ENCODE measurements at places on chromosomes 16 and 17.

GRCh38 chr16:73140929-73141328 is 93.0 kb upstream of the ZFHX3 start:
- DNase-seq, result no peak

GRCh38 chr17:56144223-56144622 is 9.1 kb upstream of the ANKFN1 start:
- DNase-seq, result no peak

GRCh38 chr17:57842280-57842679 is 7.6 kb downstream of the MRPS23 start:
- no peak for DNase-seq

DNA sequence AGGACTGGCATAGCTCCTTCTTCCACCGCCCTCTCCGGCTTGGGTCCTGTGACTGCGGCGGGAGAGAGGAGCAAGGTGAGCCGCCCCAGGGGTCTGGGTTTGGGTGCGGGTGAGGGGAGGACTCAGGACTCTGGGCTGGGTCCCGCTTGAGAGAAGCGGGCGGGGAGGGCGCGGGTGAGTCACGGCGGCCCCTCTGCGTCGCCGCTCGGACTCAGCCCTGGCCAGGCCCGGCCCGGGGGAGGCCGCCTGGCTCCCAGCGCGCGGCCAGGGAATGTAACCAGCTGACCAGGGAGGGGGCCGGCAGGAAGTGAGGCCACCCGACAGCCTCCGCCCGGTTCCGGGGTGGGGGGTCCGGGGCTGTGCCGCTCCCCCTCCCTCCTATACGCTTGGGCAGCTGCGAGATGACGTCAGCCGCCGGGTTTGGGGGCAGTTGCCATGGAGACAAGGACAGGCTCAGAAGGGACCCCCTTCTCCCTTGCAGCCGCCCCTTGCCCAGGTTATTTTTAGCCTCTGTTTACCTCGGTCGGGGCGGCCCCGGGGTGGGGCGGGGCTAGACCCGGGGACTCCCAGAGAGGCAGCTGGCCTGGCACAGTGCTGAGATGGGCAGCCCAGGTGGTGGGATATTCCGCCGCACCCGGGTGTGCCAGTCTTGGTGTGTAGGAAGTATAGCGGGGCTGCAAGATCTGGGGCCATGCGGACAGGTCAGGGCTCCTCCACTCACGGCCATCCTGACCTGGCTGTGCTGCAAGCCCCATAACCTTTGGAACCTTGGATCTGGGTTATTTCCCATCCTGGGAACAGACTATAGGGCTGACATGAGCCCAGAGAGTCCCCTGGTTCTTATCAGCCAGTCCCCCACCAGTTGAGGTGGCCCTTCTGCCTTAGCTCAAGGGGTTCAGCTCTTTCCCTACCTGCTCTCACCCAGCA is 1.6 kb downstream of the RIPOR1 start:
- no peak for DNase-seq

DNA sequence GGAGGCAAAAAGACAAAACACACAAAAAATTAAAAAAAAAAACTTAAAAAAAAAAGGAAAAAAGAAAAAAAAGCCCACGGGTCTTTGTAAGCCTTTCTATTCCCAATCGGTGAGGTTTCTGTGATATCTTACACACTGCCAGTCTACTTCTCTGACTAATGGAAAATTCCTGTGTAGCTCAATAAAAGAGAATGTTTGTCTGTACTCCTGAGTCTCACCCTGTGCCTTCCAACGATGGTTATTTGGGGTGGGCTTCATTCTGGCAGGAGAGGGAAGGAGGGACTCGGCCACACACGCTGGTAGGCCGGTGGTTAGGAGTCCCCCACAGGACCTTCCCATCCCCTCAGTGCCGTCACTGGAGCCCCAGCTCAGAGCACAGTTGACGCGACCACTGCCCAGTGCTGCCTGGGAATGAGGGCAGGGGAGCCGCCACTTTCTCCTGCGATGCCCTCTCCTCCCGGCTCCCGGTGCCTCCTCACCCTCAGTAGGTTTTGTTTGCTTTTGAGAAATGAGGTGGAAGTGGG is 68.0 kb downstream of the AMFR start:
- no peak for DNase-seq

GRCh38 chr16:17299790-17300189 is 171.0 kb downstream of the XYLT1 start:
- DNase-seq, result no peak

GRCh38 chr17:18877104-18877645 is 19.2 kb downstream of the PRPSAP2 start:
- no peak for DNase-seq

- DNase-seq, result no peak
Measured at GRCh38 chr17:36741019-36741902, 139.9 kb downstream of the MRM1 start.

- no peak for DNase-seq
Measured at GRCh38 chr17:37661400-37662014, 18.3 kb upstream of the DDX52 start.

DNA sequence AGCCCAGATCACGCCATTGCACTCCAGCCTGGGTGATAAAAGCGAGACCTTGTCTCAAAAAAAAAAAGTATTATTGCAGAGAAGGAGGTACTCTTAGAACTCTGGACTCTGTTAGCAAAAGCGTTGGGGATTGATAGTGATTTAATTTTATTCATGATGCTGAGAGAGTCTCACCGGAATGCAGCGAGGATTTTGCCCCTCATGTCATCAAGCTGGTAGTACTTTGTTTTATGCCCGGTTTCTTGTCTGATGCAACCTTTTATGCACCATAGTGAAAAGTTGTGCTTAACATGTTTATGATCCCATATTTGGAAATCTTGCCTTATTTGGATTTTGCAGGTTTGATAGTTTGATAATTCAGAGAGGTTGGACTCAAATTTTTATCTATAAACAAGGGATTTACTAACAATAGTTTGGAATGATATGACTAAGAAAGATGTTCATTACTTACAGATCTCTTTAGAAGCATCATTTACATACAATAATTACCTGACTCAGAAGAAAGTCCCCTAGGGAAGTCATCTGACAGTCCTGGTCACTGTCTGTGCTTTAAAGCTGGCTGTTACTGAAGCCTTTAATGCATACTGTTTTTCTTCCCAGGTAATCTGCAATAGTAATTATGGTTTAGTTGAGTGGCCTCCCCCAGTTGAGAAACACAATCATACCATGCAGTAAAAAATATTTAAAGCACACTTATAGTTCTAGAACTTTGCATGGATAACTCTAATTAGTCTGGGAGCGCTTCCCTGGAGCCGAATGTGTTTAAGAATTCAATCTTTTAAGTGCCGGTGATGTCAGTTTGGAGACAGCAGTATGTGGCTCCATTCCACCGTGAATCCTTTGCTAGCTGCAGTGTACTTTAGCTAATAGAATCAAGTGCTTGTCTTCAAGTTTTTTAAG is 120.9 kb downstream of the PRKCA start:
- no peak for DNase-seq

- no peak for DNase-seq
Measured at GRCh38 chr17:54967621-54968261, 713 bp downstream of the COX11 start.

- DNase-seq, result no peak
Measured at GRCh38 chr17:28811651-28812090, 30.9 kb downstream of the FAM222B start.

DNA sequence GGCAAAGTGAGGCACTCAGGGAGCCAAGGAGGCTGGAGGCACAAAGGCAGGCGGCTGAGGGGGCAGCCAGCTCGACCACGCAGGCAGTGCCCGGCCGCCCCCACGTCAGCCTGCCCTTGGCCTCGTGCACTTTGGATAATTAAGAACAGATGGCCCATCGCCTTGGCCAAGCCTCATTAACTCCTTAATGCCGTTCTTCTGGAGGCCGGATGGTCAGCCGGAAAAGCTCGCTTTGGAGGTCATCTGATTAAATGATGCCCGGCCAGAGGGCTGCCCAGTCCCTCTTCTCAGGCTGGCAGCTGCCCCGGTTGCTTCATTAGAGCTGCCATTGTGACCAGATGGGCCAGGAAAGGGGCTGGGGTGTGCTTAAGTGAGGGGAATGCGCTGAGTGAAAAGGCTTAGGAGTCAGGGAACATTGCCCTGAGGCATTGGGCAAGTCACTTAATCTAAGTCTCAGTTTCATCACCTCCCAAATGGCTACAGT is 364.0 kb downstream of the NPIPA8 start:
- DNase-seq, result no peak

GRCh38 chr17:79951361-79952264 is 84.1 kb downstream of the TBC1D16 start:
- DNase-seq, result peak; percentile 56

GRCh38 chr17:45942284-45942683 is 47.9 kb downstream of the MAPT start:
- peak; percentile 67 for DNase-seq

GRCh38 chr17:38900978-38901656 is 24.3 kb upstream of the LASP1NB start:
- no peak for DNase-seq

- DNase-seq, result no peak
Measured at GRCh38 chr16:74029115-74029792, 267.4 kb upstream of the PSMD7 start.

DNA sequence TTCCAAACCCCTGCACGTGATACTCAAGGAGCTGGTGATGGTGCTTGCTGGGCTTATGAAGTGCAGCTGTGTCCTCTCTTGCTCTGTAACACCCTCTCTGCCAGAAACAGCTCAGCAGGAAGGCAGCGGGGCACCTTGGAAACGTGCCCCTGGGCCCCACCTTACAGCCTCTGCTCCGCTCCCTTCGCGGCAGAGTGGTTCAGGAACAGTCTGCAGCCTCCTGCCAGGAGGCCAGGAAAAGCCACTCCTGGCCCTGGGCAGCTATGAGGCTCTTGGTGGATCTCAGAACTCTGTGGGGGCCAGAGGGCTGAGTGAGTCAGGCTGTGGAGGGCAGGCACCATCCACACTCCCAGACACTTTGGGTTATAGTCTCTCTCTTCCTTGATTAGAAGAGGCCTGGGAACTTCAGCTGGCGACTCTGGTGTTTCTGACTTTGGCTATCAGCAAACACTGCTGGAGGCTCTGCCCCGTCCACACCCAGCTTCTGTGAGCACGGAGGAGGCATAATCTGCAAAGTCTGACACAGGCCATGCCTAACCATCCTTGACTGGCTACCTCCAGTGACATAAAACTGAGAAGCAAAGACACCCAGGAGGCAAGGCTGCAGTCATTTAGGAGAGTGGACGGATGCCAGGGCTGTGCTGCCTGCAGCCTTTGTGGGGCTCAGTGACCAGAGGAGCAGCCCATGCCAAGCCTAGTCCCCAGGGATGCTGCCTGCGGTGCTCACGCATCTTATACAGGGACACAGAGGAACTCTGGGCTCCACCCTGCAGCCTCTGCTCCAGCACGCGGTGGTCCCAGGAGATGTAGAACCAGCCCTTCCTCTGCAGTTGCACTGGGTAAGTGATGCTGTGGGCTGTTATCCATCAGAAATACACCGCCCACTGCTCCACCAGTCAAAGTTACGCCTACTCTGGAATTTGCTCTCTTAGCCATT is 65.3 kb downstream of the METRNL start:
- peak; percentile 46 for DNase-seq

- peak; percentile 19 for DNase-seq
Measured at GRCh38 chr17:83175119-83175821, 95.9 kb downstream of the METRNL start.

GRCh38 chr16:68077866-68078700 is 7.1 kb upstream of the NFATC3 start:
- no peak for DNase-seq

GRCh38 chr17:69335058-69335457 is 8.1 kb upstream of the ABCA5 start:
- no peak for DNase-seq

DNA sequence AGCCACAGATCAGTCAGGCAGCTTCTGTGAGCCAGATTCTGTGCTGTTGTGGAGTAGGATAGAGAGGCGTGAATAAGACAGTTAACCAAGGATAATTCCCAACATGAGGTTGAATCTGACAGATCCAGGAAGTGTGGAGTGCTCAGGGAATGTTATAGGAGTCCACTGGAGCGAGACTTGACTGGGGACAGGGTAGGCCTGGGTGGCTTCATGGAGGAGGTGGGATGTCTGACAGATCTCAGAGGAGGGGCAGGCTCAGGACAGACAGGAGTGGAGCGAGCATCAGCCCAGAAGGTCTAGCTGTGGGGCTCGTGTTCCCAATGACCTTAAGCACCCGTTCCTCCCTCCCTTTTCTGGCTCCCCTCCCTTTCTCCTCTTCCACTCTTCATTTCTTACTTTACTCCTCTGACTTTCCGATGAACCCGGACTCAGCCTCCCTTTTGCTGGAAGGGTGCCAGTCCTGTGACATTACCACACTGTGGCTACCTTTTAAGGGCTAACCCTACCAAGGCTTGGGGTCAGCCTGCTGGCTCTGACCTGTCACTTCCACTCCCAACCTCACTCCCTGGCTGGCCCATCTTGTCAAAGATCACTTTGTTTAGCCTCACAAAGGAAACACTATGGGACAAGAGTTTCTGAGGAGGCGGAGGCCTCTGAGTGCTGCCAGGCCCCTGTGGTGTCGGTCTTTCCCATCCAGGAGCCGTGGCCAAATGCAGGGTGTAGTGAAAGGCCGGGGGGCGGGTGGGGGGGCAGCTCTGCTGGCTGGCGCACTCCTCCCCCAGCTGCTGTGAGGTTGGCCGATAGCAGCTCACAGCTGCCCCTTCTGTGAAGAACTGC is 28.5 kb upstream of the EFCAB13 start:
- peak; percentile 85 for DNase-seq

GRCh38 chr17:8189041-8189710 is 804 bp downstream of the BORCS6 start:
- DNase-seq, result no peak

- DNase-seq, result no peak
Measured at GRCh38 chr16:58062821-58063220, 37.3 kb downstream of the MMP15 start.

- DNase-seq, result no peak
Measured at GRCh38 chr17:82444941-82445521, 5.5 kb downstream of the CYBC1 start.

DNA sequence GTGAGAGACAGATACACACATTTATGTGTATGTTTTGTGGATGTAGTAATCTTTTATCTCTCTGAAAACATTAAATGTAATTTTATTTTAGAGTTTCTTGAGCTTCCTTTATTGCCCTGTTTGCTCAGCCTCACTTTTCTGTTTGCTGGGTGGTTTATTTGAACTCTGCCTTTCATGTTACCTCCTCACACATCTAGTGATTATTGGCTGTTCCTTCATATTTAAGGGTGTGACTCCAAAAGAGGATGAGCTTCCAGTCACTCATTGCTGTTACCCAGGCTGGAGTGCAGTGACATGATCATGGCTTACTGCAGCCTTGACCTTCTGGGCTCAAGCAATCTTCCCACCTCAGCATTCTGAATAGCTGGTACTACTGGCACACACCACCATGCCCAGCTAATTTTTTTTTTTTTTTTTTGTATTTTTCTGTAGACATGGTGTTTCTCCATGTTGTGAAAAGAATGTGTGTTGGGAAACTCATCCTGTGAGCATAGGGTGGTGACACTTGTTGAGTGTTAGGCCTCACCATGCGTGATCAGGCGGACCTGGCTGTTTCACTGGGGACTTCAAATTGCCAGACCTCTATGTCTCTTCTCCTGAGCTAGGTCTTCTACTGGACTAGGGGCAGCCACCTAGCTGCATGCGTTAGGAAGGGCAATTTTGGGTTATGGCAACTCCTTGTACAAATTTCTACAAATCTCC is 37.8 kb downstream of the GOSR1 start:
- no peak for DNase-seq
